Stimulated activated CD8-positive, alpha-beta memory T cell treated with anti-CD3 and anti-CD28 coated beads, Interleukin-4, amount 100 ng/mL, for 4 hours (primary cell): ENCODE measurements at places on chromosomes 5 and 9.

DNA sequence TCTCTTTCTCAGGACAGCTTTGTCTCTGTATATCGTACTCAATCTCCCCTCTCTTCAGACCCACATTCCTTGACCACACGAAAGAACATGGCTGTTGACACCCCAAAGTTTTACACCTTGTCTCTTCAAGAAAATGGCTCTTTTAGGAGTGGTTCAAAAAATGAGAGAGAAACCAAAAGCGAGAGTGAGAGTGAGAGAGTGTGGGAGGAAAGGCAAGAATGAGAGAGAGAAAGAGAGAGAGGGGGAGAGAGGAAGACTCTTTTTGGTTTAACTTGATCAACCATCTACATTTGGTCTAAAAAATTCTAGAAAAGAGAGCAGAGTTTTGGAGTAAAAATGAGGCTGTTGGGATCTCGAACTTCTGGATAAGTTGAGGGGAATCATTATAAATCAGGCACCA is 581.8 kb upstream of the WWC1 start:
- no peak for DNase-seq

GRCh38 chr9:79140751-79141150 is 431.0 kb upstream of the TLE4 start:
- DNase-seq, result no peak

GRCh38 chr5:124746916-124747790 is 714 bp upstream of the ZNF608 start:
- DNase-seq, result no peak

DNA sequence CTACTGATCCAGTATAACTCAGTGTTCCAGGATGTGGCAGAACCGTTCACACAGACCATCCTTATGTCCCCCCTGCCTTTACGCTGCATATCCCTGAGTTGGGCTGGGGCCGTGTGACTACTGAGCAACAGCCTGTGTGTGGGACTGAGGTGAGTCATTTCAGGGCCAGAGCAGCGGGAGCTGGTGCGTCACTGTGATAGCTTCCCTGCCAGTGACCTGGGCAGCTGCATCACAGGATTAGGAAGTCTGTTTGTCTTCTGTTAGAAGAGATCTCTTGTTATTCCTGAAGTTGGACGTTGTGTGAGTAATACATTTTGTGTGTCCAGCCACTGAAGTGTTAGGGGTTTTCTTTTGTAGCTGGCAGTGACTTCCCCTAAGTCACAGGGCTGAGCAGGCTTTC is 35.6 kb downstream of the TPPP start:
- no peak for DNase-seq

- no peak for DNase-seq
These were observed 385.3 kb upstream of the IRX4 start for GRCh38 chr5:2267991-2268390.

DNA sequence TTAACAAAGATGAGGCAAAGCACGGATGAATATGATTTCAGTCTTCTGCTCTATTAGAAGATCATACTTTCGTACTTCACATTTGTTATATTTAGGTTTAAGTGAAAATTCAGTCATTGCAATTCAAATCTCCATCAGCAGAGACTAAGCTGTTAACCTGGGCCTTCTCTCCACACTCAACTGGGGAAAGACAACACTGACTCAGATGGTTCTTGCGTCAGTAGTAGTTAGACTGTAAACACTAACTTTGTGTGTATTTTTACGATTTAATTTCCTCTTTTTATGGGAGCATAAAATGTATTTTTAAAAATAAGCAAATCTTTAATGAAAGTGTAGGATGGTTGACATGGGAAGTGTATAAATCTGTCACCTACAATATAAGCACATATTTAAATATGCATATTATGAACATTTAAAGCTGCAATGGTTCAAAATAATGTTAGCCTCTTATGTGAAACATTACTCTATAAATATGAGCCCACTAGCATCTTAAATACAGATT is 42.7 kb upstream of the ZNF608 start:
- DNase-seq, result no peak

GRCh38 chr5:36414869-36415282 is 113.2 kb upstream of the RANBP3L start:
- no peak for DNase-seq

GRCh38 chr5:129400395-129400983 is 59.6 kb upstream of the ADAMTS19 start:
- DNase-seq, result no peak

GRCh38 chr9:77632652-77633051 is 15.5 kb downstream of the GNA14 start:
- no peak for DNase-seq

DNA sequence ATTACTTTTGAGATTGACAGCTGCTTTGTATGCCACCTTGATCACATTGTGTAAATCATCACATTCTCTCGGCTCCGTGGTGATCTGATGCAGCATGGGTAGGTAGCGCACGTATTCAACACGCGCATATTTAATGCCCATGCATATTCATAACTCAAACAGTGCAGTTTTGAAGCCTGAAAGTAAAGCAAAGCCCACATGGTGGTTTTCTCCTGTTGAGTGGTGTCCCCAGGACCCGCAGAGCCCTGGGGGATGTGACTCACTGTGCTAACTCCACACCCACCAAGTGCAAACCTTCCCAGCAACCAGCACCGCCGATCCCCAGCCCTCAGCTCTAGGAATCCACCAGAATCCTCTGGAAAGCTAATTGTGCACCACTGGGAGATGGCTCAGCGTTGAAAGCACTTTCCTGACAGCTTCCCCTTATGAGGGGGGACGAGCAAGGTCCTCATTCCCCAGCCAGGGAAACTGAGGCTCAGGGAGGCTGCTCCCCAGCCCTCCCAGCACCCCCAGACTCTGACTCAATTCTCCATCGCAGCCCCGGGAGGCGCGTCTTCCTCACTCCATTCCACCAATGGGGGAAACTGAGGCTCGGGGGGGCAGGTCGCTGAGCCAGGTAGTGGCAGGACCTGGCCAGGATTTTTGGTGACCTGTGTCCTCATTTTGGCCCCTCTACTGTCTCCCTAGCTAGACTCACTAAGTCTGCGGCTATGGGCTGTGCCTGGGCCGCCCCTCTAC is 46.4 kb downstream of the SARDH start:
- no peak for DNase-seq

DNA sequence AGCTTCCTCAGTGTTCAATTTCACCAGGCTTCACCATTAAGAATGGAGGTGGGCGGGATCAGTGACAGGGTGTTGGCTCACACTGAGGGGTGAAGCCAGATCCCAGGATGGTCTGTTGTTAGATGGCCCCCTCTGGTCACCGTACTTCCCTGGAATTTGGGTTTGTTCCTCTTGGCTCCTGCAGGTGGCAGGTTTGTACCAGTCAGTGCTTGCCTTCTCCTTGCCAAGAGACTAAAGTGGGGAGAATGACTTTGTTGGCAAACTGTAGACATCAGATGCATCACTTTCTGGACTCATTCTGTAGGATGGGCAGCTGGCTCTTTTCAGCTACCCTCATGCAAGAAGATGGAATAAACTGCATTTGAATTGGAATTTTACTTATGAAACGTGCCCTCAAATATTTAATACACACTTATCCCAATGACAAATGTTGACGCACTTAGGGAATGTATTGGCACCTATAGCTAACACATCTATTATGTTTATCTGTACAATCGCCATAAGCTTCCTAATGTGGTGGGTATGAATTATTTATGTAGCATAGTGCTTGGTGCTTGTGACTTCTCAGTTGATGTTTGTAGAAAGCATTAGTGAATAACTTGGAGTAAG is 31.4 kb upstream of the ANKRD55 start:
- DNase-seq, result no peak
